ENCODE measurements at places on chromosomes 6 and 20. TPM values are rescaled to one million over a fixed set of nuclear protein-coding genes. Genes with fewer than 3 reads are reported as not detected.

SLC17A4 gene
- not detected for total RNA-seq

PKIB gene
- total RNA-seq, result 1.2 TPM

SLC16A10 gene
- total RNA-seq, result not detected

PRKN gene
- 0.58 TPM for total RNA-seq
